ENCODE measurements at places on chromosomes 6 and 20. TPM values are rescaled to one million over a fixed set of nuclear protein-coding genes. Genes with fewer than 3 reads are reported as not detected.

GRCh38 chr6:80091506-80091905, 15.0 kb upstream of the BCKDHB start:
- no peak for DNase-seq

DNA sequence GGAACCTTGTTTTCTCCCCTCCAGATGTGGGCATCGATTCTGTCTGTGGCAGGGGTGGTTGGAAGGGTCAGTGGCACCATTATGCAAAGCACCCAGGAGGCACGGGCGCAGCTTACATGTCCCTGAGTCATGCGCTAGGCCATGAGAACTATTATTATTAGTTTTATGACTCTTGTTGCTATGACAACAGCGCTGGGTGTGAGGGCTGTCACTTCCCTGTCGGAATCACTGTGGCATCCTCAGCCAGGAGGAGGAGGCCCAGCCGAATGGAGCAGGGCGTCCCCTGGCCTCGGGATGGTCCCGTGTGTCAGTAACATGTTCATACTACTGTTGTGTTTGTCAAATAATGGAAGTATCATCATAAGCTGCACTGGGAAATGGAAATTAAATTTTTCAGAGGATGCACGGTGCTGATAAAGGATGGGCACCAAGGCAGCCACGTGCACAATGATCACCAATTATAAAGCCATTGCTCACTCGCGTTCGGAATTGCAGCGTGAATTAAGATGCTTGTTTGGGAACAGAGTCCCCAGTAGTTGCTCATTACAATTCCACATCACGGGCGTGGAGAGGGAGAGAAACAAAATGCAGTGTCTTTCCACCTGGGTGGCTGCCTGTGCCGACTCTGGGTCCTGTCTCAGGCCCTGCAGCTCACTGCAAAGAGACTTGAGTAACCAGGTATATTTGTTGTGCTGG, 247.9 kb downstream of the CDH4 start:
- no peak for DNase-seq

DNA sequence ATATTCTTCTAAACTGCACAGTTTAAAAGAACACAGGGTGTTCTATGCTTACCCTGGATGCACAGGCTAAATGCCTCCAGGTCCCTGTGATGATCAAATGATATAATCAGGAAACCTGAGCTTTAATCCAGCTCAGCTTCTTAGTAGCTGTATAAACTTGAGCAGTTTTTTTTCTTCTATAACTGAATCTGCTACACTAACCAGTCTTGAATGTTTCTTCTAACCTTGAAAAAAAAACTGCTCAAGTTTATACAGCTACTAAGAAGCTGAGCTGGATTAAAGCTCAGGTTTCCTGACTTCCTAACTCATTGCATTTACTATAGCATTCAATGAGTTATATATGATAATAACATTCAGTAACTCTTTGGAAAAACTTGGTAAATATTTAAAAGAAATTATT, 358.2 kb downstream of the CD109 start:
- DNase-seq = no peak

GRCh38 chr6:135117413-135117968, 62.9 kb upstream of the HBS1L start:
- no peak for DNase-seq

- DNase-seq = no peak
Measured at GRCh38 chr6:170268216-170269129, 22.4 kb downstream of the DLL1 start.

DNA sequence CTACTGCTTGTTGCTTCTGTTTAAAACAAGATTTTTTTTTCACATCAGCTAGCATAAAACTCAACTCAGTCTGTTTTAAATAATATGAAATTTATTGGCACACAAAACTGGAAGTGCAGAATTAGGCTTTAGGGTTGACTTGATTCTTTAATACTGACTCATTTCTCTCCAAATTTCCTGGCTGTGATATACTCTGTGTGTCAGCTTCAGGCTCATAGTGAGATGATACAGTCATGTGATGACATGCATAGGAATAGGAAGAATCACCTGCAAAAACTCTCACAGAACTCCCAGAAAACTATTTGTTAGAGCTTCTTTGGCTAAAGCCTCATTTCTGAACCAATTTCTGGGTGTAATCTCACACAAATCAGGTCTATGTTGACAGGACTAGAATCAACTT, 1068.0 kb upstream of the EPHA7 start:
- no peak for DNase-seq

GRCh38 chr6:137903933-137904821, 37.1 kb downstream of the TNFAIP3 start:
- no peak for DNase-seq

GRCh38 chr6:13390658-13391057, 62.3 kb upstream of the TBC1D7 start:
- no peak for DNase-seq

DNA sequence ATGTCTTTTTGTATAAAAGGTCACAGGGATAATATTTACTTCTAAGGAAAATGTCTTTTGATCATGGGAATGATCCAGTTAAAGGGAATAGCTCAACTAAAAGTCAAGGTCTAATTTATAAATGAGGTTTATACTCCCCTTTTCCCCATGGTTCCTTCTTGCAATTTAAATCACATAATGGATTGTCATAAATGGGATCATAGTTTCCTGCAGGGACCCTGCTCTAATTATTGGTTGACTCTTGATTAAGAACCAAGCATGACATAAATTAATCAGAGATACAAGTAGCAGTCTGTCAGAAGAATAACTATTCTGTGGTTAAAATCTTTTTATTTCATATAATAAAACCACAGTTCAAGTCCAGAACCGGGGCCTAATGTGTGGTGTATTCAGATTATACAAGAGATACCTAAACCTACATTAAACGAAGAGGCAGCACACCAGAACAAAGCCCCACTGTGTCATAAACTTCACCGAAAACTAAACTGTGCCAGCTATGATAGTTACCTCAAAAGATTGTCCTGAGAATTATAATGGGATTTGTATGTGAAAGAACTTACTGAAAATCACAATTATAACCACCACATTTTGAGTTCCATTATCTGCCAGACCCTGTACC, 43.0 kb upstream of the CD83 start:
- DNase-seq = no peak

DNA sequence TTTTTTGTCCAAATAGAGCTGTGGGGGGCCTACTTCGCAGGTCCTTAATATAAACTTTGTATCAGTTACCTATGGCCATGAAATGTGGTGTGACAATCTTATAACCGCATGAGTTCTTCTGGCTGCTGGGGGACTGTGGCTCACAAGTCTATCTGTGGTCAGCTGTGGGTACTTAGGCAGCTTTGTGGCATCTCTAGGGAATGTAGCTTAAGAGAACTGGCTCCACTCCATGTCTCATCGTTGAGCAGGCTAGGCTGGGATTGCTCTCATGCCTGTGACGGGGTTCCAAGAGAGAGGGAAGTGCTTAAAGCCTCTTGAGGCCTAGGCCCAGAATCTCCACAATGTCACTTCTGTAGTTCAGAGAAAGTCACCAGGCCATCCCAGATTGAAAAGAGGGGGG, 140.5 kb downstream of the BTBD3 start:
- DNase-seq = no peak

DNA sequence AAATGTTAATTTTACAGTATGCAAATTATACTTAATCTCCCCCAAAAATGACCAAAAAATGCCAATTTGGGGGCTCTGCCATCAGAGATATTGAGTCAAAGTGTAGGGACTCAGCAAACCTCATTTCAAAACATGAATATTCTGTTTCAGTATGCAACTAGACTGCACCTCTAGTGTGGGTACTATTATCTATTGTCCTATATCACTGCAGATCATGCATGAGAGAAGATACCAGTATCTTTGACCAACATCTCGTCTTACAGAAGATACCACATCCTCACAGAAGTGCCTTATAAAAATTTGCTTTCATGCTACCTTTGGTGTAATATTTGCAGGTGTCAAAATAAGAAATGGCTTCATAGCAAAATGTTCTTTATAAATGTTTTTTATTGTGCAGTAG, 623.8 kb downstream of the TENT5A start:
- no peak for DNase-seq

DNA sequence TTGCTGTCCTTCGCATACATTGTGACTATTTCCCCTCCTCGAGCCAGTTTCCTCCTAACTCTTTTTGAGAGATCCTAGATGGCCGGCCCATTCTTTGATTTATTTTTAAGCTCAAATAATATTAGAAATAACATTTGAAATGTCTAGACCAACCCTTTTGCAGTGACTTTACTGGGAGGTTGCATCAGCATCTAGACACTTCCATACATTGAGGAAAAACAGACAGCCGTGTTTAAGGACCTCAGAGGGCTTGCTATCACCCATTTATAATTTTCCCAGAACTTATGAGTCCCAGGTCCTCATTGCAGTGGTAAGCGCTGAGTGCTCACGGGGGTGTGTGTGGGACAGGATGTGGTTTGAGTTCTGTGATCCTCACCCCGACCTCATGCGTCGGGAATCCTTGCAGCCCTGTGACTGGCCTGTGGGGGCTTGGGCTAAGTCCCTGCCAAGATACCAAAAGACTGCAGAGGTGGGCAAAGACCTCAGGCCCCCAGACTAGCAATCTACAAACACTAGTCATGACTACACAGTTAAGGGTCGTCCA, at the start of gene GPX5:
TSS of gene GPX5 (plus strand) at position 386 of the 544 bp plus-strand sequence. CDS start at position 519, 133 bp downstream.
- no peak for DNase-seq

DNA sequence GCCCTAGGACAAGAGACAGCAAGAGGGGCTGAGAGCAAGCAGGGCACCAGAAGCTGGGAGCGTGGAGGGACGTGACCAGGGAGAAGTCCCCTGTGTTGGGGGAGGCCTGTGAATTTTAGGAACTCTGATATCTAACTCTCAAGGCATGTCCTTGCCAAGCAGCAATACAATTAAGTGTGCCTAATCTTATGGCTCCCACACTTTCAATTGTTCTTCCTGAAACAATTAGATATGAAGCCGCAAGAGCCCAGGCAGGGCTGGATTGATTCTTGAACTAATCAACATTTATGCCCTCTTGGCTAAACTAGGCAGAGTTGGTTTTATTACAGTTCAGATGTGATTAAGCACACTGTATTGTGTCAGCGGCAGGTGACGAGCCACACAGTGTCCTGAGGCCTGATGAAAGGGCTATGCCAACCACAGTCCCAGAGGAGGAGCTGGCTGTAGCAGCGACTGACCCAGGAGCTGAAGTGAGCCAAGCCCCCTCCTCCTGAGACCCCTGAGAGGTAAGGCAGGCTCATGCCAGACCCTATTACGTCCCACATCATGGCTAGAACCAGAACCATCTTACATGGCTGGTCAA, 4.2 kb upstream of the MAVS start:
- DNase-seq = no peak

DNA sequence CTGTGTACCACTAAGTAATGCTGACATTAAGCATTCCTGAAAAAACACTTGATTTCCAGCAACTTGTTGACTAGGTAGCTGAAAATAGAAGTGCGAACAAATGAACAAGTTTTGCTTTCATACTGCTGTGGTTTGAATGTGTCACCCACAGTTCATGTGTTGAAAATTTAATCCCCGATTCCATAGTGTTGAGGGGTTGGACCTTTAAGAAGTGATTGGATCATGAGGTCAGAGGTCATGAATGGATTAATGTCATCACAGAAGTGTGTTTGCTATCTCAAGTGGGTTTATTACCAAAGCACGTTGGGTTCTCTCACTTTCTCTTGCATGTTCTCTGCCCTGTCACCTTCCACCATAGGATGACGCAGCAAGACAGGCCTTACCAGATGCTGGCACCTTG, 568.5 kb downstream of the UTRN start:
- no peak for DNase-seq

GRCh38 chr6:41159415-41160082, 3.4 kb downstream of the TREM2 start:
- DNase-seq = peak; percentile 39

GRCh38 chr6:121560476-121560875, 125.0 kb downstream of the GJA1 start:
- DNase-seq = no peak

DNA sequence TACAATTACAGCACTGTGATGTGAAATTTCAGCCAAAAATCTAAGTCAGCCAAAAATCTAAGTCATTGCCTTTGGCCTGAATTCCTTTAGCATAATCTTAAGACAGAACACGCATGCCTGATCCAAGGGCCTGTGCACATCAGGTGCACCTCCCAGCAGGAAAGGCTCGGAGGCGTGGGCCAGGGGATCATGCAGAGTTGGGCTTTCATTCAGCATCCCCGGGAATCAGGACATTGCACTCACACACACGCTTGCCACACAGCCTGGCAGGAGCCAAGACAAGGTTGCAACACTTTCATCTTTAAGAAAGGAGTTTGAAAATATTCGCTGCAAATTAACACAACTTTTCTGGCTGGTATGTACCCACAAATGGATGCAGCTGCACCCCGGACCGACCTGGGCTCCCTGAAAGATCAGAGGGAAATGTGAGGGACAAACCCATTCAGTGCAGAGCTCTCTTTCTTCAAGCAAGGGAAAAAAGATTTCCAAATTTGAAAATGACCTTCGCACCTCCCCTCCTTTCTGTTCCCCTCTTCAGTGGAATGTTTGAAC, 48.8 kb downstream of the ERMARD start:
- DNase-seq = no peak

GNAS-AS1 gene
- total RNA-seq = 0.80 TPM

SLC17A2 gene
- total RNA-seq = not detected

PSORS1C1 gene
- 2.6 TPM for total RNA-seq

PBOV1 gene
- total RNA-seq = not detected

FAM83C gene
- not detected for total RNA-seq

HIVEP2 gene
- 14.4 TPM for total RNA-seq

ARHGAP40 gene
- 5.0 TPM for total RNA-seq

TNF gene
- 6.6 TPM for total RNA-seq

KHDC1L gene
- total RNA-seq = not detected

TRAPPC3L gene
- 0.28 TPM for total RNA-seq

Data from lung (tissue), 17 donors.